ENCODE measurements at places on chromosomes 2 and 18.

- no peak for DNase-seq
These were observed 44.5 kb upstream of the FAM110C start for GRCh38 chr2:90645-91312.

DNA sequence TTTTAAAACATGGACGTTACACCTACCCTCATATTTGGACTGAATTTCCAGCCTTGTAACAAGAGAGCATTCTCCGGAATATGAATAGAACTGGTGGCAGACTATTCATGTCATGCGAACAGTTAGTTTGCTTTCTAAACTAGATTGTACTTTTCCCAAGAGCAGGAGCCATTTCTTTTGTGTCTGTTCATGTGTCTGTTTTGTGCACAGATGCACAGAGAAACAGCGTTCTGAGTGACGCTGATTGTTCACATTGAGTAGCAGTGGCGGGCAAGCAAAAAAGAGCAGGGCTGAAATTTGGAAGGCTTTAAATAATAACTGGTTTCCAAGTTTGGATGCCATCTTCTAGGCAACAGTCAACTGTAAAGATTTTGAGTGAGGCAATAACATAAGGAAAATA lies 200.3 kb downstream of the NRXN1 start:
- no peak for DNase-seq

GRCh38 chr2:3440477-3440876 lies 61.0 kb downstream of the TRAPPC12 start:
- no peak for DNase-seq

GRCh38 chr18:50805732-50806131 lies 14.1 kb downstream of the MRO start:
- no peak for DNase-seq

DNA sequence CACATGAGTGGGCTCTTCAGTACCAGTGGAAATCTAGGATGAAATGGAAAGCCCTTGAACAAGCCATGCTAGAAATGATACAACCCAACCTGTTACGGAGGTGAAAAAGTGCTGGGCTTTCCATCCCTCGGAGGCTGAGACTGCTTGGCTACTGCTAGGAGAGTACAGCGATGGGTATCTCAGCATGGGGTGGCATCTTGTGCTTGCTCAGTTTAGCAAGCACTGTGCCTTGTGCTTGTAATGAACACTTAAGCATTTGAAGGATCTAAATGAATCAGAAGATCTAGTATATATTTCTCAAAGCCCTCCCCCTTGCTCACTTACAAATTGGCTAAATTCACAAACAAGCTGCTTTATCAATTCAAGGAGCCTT lies 44.3 kb upstream of the EHBP1 start:
- DNase-seq = no peak

DNA sequence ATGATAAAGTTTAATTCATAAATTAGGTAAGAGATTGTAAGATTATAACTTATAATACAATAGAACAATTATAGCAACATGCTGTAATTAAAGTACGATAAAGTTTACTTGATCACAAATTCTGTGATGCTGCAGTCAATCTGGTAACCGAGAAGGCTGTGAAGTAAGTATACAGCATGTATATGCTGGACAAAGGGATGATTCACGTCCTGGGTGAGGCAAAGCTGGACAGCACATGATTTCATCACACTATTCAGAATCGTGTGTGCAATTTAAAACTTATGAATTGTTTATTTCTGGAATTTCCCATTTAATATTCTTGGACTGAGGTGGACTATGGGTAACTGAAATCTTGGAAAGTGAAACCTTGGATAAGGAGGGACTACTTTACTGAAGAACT lies 522.2 kb upstream of the CNTNAP5 start:
- no peak for DNase-seq

GRCh38 chr2:58497168-58497567 lies 256.0 kb upstream of the FANCL start:
- DNase-seq = no peak

DNA sequence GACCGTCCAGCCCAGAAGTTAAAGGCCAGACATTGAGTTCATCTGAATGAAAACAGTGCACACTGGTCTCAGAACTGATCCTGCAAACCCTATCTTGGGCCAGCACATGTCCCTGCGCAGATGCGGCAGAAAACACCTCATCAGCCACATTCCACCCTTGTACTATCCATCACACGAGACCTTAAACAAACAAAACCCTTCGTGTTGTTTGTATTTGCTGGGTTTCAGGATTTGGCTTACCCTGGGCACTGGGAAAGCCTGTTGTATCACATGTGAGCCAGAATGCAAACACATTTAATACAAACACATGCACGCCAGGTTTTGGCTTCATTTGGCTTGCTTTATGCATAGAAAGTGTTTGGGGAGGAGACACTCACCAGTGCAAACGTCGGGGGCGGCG lies 12.5 kb downstream of the WIPF1 start:
- DNase-seq = no peak

GRCh38 chr18:63440219-63440618 lies 17.9 kb upstream of the VPS4B start:
- no peak for DNase-seq

- no peak for DNase-seq
These were observed 439.1 kb upstream of the GCFC2 start for GRCh38 chr2:76149846-76150245.

DNA sequence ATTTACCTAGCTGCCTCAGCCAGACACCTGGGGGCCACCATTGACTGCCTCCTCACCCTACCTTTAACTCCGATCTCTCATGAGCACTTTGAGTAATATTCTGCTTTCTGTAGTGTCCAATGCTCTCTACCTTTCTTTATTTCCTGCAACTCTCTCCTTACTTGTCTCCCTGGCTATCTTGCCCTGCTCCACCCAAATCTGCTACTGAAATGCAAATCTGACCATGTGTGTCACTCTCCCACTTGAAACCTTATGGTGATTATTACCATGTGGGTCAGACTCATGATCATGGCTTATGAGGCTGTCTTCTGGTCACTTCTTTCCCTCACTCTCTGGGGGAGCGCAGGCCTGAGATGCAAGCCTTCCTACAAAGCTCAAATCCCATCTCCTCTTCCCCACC lies 83.3 kb downstream of the INSIG2 start:
- DNase-seq = no peak

GRCh38 chr2:144625226-144625625 lies 105.3 kb upstream of the ZEB2 start:
- no peak for DNase-seq

DNA sequence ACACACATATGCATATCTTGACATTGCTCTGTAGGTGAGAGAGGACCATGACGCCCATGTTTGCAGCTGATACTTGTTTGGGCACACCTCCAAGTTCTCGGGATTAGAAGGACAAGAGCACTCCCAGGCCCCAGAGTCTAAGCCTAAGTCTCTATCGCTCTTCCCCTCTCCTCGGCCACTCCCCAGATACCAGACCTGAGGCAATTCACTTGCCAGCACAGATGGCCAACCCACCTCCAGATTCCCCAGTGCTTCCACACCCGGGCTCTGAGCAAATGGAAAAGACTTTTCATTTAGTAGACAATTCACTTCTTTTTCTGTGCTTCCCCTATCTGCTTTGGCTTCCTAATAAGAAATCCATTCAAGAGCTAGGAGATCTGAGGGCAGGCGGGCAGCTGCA lies 32.9 kb downstream of the EHD3 start:
- no peak for DNase-seq

- DNase-seq = no peak
These were observed 25.7 kb upstream of the ACAA2 start for GRCh38 chr18:49839012-49839411.

DNA sequence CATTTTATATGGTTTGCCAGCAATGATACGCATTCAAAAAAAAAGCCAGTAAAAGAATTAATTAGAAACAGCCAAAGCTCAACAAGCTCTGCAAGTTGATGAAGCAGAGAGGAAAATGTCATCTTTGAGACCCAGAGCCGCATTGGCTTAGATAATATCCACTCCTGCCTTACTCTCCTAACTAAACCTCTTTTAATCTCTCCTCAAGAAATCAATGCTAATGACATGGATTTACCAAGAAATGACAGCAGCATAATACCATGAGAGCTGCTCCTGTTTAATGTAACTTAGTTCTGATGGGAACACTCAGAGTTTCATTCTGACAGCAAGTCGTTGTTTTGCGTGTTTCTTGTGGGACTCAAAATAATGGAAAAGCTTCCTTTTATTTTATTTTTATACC lies 1099.4 kb upstream of the PIK3C3 start:
- no peak for DNase-seq

DNA sequence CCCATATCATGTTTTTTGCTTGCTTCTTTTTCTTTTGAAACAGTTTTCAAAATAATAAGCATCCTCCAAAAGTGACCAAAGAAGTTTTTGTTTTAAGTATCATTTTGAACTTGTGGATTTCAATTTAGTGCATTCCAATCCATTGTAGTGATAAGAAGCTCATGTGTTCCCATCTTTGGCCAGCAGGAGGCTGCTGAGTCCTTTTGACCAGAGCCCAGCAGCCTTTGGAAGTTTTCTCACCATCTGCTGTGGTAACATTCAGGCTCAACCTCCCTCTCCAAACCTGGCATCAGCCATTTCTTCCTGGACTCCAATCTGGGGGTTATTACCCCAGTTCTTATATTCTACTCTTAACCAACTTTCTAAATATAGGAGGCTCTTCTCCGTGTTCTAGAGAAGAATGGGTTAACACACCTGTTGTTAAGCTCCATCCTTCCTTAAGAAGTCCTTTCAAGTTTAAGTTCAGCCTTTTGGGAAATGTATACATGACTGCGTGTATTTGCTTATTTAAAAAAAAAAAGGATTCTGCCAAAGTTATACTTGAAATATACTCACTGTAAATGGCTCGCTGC lies 39.0 kb upstream of the MAL start:
- DNase-seq = peak; percentile 66

DNA sequence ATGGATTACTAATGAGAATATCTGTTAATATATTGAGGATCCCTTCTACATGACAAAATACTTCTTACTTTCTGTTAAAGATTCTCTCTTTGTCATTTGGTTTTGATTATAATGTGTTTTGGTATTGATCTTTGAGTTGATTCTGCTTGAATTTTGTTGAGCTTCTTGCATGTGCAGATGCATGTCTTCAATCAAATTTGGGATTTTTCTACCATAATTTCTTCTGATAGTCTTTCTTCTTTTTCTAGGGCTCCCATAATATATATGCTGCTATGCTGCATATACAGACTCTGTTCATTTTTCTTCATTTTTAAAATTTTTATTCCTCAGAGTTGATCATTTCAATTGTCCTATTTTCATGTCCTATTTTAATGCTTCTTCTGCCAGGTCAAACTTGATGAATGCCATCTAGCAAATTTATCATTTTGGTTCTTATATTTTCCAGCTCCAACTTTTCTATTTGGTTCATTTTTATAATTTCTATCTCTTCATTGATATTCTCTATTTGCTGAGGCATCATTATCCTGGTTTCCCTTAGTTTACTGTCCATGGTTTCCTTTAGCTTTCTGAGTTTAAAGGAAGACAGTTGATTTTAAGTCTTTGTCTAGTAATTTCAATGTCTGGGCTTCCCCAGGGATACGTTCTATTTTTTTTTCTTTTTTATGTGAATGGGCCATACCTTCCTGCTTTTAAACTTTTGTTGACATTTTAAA lies 244.7 kb downstream of the WDPCP start:
- no peak for DNase-seq

DNA sequence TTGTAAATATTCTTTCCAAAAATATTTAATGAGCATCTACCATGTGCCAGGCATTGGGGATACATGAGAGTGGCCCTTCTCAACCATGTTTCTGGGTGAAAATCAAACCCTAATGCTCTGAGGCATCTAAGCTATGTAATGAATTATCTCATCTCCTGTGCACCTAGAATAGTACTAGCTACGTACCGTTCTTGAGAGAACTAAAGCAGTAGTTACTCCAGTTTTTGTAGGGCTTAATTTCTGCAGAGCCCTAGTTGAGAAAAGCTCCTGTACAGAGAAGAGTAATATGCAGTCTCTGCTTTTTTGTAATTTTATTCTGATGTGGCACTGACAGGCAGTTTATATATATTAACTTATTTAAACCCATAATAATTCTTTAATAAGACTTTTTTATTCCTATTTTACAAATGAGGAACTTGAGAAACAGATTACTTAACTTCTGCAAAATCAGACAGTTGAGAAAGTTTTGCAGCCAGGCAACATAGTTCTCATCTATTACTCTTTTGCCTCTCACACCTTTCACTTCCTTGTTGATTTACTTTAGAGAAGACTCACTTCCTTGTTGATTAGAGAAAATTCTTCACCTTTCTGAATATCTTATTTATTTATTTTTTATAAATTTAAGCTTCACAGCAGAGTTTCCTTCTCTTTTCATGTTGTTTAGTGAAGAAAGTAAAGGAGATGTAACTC lies 3.1 kb downstream of the SPOPL start:
- no peak for DNase-seq

GRCh38 chr2:175957845-175958244 lies 44.2 kb downstream of the LNPK start:
- DNase-seq = no peak

GRCh38 chr2:72794572-72794971 lies 31.3 kb downstream of the EXOC6B start:
- no peak for DNase-seq

DNA sequence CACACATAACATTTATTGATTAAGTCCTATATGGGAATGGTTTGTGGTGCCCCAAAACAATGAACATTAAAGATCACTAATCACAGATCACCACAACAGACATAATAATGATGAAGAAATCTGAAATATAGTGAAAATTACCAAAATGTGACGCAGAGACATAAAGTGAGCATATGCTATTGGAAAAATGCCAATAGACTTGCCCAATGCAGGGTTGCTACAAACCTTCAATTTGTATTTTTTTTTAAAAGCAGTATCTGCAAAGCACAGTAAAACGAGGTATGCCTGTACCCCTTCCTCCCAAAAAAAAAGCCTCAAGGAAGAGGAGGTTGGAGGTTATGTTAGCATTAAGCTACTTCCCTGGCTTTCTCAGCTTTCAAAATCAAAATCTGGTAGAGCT lies 131.1 kb downstream of the RBMS1 start:
- DNase-seq = no peak

DNA sequence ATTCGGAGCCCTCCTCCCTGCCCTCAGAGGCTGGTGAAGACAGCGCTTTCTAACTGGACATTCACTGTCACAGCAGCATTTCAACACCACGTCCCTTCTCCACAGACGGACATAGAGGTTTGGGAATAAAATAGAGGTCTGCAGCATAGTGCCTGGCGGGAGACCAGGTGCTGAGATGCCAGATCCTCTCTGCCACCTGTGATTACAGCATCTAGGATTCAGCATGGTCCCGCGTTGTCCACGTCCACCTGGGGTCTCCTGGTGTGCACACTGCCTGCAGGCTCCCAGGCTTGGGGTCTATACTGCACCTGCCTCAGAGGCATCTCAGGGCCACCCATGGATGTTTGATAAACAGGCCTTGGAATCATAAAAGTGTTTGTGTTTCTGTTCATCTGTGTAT lies 175.5 kb downstream of the TMEM18 start:
- no peak for DNase-seq

GRCh38 chr2:11422491-11422865 lies 43.5 kb downstream of the E2F6 start:
- no peak for DNase-seq

- no peak for DNase-seq
These were observed 30.4 kb upstream of the KLHL29 start for GRCh38 chr2:23354554-23354953.

GRCh38 chr2:10354399-10354798 lies 51.7 kb downstream of the HPCAL1 start:
- DNase-seq = no peak
